ENCODE measurements at places on chromosomes 12 and 14.

DNA sequence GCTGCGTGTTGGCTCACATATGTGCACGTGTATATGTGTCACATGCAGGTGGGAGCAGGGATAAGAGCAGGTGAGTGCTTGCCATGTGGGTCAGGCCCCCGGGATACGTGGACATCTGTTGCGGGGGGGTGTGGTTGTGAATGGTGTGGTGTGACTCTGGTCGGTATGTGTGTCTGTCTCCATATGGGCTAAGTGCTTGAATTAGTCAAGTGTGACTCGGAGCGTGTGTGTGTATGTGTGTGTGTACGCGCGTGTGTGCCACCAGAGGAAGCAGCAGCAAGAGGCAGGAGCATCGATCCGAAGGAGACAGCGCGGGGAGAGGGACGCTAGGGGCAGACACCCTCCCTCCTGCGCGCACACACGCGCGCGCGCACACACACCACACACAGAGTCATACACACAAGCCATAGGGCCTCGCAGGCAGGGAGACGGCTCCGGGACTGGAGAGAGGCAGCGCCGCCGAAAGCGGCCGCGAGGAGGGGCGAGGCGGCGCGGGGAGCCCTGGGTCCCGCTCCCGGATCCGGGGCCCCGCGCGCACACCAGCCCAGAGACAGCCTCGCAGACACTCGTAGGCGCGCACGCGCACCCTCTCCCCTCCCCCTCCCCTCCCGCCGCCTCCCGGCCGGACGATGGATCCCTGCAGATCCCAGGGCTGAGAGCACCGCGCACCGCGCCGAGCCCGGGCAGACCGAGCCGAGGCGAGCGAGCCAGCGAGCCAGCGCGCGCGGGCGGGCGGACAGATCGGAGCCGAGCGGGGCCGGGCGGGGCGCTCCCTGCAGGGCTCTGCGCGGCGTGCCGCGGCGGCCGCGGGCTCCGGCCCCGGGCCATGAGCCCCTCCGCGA is at the start of gene ASIC1:
ASIC1 (plus strand) TSS at position 597 of the 842 bp plus-strand sequence. CDS start 1,171 bp downstream, outside the sequence.
- DNase-seq, result no peak

- peak; percentile 65 for DNase-seq
These were observed 3.1 kb downstream of the CCND2 start for GRCh38 chr12:4276524-4277204.

- DNase-seq, result no peak
These were observed 337.8 kb upstream of the DIO2 start for GRCh38 chr14:80549141-80549540.

GRCh38 chr12:27076468-27076867 is 5.9 kb downstream of the C12orf71 start:
- no peak for DNase-seq

GRCh38 chr12:3304436-3305165 is 186.4 kb upstream of the PRMT8 start:
- DNase-seq, result no peak

GRCh38 chr14:53493860-53494259 is 340.7 kb upstream of the DDHD1 start:
- no peak for DNase-seq

- no peak for DNase-seq
These were observed 8.5 kb upstream of the FGF23 start for GRCh38 chr12:4388032-4388431.

All from stimulated activated CD4-positive, alpha-beta T cell treated with anti-CD3 and anti-CD28 coated beads, Interleukin-1b, Interleukin-23, amount 100 ng/mL, for 1 hour (primary cell).